ENCODE measurements at places on chromosomes 3 and 15. TPM values are rescaled to one million over a fixed set of nuclear protein-coding genes. Genes with fewer than 3 reads are reported as not detected.

DNA sequence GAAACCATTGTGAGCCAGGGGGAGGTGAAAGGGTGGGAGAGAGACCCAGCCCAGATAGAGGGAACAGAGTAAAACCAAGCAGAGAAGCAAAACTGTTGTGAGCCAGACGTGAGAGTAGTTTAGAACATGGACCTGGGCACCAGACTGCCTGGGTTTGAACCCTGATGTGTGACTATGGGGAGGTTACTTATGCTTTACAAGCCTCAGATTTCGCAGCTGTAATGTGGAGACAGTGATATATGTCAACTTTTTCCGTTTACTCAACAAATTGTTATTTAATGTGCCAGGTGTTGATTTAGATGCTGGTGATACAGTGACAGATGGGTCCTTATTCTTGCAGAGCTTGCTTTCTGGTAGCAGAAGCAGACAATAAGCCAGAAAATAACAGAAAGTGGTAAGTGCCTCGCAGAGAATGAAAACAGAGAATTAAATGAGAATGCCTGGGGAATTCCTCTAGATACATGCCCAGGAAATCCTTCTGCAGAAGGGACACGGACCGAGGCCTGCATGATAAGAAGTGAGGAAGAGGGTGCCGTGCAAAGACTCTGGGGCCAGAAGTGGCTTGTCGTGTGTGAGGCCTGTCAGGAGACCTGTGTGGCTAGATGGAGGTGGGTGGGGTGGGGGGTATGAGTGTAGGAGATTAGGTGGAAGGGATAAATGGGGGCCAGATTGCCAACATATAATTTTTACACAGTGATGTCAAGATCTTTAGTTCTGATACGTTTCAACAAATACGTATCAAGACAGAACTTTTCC lies 15.0 kb downstream of the KAT2B start:
- no peak for DNase-seq

The MANF gene
- 115 TPM for total RNA-seq

- DNase-seq = no peak
Observed at GRCh38 chr3:43733459-43734384, 43.0 kb downstream of the ABHD5 start.

GRCh38 chr15:80066912-80067311 lies 7.4 kb downstream of the ZFAND6 start:
- DNase-seq = no peak

GRCh38 chr3:14304101-14305045 lies 98.0 kb upstream of the SLC6A6 start:
- no peak for DNase-seq

DNA sequence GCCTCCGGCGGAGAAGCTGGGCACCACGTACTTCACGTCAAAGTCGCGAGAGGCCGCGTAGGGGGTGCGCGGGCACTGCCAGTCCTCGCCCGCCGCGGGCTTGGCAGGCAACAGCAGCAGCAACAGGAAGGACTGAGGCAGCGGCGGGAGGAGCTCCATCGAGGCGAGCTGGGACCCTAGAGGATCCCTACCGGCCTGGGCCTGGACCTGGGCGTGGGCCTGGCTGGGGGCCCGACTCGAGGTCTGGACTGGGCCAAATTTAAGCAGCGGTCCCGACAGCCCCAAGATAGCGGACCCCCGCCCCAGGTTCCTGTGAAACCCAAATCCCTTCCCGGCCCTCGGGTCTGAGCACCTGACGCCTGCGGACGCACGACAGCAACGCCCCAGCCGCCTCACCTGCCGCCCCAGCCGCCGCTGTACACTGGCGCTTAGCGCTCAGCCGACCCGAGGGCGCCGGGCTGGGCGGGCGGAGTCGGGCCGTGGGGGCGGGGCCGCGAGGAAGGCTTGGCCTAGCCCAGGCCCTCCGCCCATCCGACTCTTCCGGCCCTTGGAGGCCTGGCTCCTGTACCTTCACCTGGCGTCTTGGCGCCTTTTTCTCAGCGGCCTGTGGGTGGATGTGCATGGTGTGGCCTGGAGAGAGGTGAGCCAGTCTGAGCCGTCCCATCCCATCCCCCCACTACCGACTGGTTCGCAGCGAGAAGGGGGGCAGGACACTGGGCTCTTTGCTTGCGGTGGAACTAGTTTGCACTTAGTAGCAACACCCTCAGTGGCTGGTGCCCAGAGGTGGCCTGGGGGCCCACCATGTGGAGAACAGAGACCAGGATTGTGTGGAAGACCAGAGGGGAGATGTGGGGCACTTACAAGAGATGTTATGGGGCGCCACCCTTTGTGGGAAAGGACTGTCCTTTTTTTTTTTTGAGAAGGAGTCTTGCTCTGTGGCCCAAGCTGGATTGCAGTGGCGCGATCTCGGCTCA lies at the start of gene MST1R:
Gene MST1R, minus strand, starts transcription at position 423 of the 974 bp plus-strand sequence. Its CDS starts 264 bp downstream, at position 159.
- DNase-seq = no peak

- DNase-seq = no peak
Observed at GRCh38 chr15:69160141-69160993, at the start of gene GLCE. Gene GLCE (plus strand): TSS chr15:69160635. CDS start chr15:69255807, 95,172 bp downstream.

- no peak for DNase-seq
Observed at GRCh38 chr15:46735115-46735514, 982.2 kb upstream of the SEMA6D start.
